ENCODE measurements at places on chromosomes 16 and 17.
A peak's percentile ranks its signal among the peaks of the same experiment; 100 is the strongest.

DNA sequence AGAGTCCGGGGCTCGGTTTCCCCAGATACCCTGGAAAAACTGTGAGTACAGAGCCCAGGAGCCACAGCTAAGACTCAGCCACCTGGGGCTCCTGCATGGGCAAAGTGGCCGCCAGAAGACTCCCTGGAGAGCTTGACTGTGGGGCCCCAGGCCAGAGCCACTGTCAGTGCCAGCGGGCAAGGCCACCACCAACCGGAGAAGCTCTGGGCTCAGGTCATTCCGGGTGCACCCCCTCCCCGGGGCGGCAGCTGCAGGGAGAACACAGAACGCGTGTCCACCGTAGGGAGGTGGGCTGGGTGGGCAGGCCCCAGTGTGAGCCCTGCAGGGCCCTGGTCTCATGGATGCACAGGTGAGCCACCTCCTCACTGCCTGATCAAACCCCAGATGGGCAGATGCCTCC is 22.3 kb upstream of the RBFOX3 start:
- no peak for DNase-seq

- DNase-seq: no peak
Measured at GRCh38 chr17:54971147-54971546, 2.6 kb downstream of the STXBP4 start.

DNA sequence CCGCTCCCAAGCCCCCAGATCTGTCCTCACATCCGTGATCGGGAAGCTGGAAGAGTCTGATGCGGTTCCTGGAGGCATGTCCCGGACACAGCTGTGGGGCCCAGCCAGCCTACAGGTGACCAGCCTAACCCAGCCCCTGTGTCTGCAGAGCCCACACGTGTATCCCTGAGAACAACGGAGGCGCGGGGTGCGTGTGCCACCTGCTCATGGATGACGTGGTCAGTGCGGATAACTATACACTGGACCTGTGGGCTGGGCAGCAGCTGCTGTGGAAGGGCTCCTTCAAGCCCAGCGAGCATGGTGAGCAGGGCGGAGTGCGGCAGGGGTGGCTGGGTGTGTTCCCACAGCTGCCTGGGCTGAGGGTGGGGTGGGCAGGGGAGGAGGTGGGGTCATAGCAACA is 30.9 kb downstream of the IL4R start:
- DNase-seq: no peak

DNA sequence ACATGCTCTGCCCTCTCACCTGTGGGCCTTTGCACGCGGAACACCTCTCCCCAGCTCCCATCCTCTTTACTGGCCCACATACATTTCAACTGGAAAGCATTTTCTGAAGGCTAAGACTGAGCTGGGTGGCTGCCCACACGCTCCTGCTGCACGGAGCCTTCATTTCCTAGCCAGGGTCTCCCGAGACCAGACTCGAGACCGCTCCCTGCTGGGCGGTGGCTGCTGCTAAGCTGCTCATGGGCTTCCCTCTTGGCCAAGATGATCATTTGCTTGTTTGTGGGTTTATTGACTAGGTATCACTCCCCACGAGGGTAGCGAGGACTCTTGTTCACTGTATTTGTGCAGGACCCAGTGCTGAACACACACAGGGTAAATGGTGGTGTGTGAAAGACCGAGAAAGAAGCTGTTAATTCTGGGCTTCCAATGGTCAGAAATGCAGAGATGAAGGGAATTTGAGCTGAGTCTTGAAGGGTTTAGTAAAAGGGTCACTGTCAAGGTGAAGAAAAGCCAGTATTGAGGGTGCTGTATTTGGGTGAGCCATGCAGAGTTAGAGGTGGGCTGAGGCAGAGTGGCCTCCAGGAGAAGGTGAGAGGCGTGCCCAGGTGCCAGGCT is 907 bp downstream of the TRAPPC2L start:
- peak; percentile 16 for DNase-seq

DNA sequence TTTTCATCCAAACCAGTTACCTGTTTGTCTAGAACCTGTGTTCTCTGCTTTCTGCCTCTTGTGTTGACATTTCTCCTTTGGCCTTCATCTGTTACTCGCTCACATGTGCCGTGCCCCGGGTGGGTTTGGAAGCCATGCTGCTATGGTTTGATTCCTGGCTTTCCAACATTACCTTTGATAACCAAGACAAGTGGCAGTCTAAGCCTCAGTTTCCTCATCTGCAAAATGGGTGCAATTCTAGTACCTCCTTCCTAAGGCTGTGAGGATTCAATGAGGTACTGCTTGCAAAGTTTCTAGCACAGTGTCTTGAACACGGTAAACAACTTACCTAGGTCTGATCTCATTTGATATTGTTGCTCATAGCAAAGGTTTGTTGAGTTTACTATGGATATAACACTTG is 665.0 kb downstream of the WWOX start:
- DNase-seq: no peak

DNA sequence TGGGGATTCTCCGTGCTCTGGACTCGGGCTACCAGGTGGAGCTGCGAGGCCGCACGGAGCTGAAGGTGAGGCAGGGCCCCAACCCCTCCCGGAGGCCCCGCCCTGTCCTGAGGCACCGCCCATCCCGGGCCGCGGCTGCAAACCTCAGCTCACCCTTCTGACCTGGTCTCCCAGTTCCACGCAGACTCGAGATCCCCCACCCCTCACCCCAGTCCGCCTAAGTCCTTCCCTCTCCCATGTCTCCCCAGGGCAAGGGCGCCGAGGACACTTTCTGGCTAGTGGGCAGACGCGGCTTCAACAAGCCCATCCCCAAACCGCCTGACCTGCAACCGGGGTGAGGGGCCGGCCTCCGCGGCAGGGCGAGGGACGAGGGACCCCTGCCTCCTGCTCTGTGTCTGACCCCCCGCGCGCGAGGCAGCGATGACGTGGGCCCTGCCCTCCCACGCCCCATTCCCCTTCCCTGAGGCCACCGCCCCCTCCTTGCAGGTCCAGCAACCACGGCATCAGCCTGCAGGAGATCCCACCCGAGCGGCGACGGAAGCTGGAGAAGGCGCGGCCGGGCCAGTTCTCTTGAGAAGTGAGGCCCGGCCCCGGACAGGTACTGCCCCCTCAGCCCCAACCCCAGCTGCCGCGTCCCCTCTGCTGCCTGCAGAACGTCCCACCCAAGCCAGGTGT is 13.7 kb downstream of the GUCY2D start:
- DNase-seq: no peak

GRCh38 chr17:50174444-50174843 is 8.6 kb downstream of the SGCA start:
- no peak for DNase-seq

- no peak for DNase-seq
Measured at GRCh38 chr17:49519781-49520180, 24.7 kb downstream of the NGFR start.

DNA sequence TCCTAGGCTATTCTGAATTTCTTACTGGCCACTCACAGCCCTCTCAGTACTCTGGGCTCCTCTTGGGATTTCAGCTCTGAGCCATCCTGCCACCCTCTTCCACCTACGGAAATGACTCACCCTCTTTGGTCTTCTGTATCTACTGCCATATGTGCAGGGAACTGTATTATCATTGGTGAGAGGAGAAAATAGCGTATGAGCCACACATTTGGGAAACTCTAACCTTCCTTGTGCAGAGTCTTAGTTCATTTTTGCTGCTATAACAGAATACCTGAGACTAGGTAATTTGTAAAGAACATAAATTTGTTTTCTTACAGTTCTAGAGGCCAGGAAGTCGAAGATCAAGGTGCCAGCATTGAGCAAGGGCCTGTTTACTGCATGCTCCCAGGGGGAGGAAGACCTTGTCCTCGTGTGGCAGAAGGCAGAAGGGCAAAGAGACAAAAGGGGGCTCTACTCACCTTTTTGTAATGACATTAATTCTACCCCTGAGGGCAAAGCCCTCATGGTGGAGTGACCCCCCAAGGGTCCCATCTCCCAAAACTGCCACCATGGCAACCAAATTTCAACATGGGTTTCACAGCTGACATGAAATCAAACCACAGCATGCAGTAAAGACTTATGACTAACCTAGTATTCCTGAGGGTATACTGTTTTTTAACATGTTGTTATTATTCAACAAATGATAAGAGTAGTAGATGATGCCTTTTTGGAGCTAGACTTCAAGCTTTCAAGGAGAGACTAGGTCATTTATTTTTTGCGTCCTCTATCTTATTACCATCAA is 191.8 kb downstream of the PRKCA start:
- DNase-seq: no peak
